ENCODE measurements at places on chromosomes 2 and 18. TPM values are rescaled to one million over a fixed set of nuclear protein-coding genes. Genes with fewer than 3 reads are reported as not detected.
A peak's percentile ranks its signal among the peaks of the same experiment; 100 is the strongest.

GRCh38 chr18:74239567-74239966 lies 52.2 kb downstream of the CYB5A start:
- no peak for DNase-seq

DNA sequence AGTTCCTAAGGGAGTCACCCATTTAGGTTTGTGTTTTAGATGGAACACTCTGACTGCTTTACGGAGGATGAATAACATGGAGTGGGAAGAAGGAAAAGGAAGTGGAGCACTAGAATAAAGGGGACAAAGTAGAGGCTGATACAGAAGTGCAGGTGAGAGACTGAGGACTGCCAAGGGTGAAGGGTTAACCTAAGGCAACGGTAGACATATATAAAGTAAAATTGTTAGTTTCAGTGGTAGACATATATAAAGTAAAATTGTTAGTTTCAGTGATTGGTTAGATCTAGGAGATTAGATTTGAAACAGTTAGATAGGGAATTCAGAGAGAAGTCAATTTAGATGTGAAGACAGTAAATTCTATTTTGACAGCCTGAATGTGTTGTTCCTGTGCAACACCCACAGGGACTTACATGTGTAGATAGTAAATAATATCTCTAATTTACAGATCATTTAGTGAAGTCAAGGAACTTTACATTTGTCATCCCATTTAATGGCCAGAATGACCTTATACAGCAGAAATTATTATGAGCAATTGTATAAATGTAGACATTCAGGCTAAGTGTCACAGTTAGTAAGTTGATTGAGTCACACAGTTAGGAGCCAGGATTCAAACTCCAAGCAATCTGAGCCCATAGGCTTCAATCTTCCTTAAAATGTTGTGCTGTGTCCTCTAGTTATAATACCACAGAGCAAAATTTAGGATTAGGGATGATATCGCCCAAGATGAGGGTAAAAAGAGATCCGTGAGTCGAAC lies 270.8 kb upstream of the UBE2E3 start:
- DNase-seq = no peak

Gene PLGLB1
- not detected for total RNA-seq

- DNase-seq = no peak
Observed at GRCh38 chr2:21693081-21693480, 569.3 kb downstream of the TDRD15 start.

Gene ADAM23
- total RNA-seq = not detected

DNA sequence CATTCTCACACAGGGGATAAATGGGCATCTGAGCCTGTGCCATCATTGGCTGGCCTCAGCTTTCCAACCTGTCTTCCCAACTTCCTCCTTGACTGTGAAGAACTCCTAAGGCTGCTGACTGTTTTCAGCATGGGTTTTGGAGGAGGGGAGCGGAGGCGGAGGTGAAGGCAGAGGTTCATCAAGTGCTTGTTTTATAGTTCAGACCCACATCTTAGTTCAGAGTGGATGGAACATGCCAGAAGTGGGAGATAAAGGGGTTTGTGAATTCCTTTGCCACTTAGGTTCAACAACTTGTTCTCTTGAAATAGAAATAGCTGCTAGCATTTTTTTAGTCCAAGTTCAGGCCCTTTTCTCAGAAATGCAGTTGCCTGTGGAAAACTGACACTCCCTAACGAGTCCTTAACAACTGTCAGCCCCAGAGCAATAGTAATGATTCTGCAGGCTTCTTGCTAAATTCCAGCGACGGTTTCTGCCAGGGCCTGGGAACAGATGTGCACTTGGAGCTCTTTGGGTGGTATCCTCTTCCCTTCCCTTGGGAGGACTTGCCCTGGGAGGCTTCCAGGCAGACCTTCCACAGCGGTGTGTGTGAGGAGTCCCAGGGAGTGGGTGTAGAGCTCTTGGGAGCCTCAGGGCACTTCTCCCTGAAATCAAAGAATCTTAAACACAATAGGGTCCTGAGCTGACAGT lies 30.1 kb upstream of the ITGA6 start:
- DNase-seq = no peak

DNA sequence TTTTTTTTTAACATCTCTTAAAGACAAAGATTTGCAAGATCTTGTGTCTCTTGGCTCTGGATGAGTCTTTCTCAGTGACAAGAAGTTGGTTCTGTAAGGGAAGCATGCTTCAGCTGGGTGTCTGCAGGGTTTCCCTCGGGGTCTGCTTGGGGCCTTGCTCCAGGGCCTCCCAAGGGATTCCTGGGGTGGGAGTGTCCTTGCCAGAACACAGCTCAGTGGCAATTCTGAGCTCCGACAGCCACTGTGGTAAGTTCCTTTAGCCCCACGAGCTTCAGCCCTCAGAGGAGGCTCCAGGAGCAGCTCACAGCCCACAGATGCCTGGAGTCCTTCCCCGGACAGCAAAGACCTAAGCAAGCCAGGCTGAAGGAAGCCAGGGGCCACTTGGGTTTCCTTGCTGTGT lies 52.4 kb downstream of the EMX1 start:
- no peak for DNase-seq

Gene UGT1A3
- total RNA-seq = 1.2 TPM

GRCh38 chr2:239318790-239319661 lies 81.8 kb downstream of the HDAC4 start:
- DNase-seq = peak; percentile 53

DNA sequence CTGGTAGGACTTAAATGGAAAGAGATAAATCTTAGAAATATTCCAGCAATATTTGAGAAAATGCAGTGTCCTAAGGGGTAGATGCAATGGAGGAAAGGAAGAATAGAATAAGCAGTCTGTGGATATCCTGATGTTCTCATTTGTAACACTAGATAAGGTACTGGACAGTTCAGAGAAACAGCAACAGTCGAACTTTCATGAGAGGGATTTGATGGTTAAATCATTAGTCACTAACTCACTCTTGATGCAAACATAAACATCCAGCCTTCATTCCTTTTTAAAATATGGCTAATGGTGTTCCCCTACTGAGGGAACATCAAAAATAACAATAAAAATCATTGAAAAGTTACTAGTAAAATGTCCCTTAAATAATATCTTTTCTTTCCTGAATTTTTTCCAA lies 211.4 kb upstream of the SLC39A10 start:
- no peak for DNase-seq

GRCh38 chr18:37545461-37546271 lies 19.9 kb downstream of the CELF4 start:
- no peak for DNase-seq

DNA sequence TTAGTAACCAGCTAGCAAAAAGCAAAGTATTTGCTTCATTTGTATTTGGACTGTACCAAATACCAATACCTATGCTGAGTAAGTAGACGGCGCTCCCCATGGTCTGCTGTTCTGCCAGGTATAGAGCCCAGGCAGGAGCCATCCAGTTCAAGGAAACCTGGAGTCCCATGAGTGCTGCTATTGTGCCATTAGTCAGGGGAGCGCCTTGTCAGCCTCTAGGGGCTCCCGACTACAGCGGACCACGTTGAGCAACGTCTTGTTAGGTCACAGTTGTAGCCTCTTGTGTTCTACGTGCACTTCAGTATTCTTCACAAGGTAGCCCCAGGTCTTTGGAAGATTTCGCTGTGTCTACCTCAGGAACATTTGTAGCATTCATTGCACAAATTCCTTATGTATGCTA lies 21.6 kb upstream of the SLC9A2 start:
- DNase-seq = no peak

Gene WDCP
- total RNA-seq = 2.7 TPM

- no peak for DNase-seq
Observed at GRCh38 chr2:179538406-179539123, 273.9 kb upstream of the SESTD1 start.

Gene SP110
- 11.9 TPM for total RNA-seq

- DNase-seq = peak; percentile 61
Observed at GRCh38 chr18:741931-742512, 29.6 kb upstream of the ENOSF1 start.

Gene SALL3
- not detected for total RNA-seq

DNA sequence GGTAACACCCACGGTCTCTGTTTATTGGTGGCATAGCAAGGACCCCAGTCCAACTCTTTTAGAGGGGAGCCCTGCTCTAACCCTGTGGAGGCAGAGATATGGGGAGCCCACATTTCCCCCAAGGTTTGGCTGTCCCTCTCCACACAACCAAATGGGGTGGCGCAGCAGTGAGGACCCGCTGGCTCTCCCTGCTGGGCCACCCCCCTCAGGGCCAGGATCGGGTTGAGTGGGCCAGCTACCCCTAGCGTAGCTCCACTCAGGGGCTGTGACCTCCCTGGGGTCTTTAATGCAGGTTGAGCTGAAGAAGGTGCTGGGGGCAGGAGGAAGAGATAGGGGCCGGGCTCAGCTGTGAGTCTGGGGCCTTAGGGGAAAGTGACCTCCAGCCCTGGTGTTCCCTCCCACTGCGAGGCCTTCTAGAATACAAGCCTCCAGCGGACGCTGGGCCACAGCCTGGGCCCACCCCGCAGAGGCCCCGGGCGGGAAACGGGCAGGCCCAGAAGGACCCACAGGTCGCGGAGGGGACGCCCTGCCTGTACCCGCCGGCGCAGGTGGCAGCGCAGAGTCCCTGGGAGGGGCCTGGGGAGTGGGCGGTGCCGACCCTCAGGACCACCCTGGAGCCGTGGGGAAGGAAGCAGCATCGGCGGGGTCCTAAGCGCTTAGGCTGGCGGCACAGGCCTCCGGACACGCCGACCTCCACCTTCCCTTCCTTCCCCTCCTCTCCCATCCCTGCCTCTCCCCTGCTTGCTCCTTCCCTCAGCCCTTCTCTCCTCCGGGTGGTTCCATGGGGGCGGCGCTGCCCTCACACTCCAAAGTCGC lies 9.6 kb downstream of the CROCC2 start:
- DNase-seq = no peak

- DNase-seq = no peak
Observed at GRCh38 chr2:120991441-120991840, 255.8 kb downstream of the GLI2 start.

Gene PRKAG3
- total RNA-seq = not detected

Gene DSC2
- total RNA-seq = 4.9 TPM

DNA sequence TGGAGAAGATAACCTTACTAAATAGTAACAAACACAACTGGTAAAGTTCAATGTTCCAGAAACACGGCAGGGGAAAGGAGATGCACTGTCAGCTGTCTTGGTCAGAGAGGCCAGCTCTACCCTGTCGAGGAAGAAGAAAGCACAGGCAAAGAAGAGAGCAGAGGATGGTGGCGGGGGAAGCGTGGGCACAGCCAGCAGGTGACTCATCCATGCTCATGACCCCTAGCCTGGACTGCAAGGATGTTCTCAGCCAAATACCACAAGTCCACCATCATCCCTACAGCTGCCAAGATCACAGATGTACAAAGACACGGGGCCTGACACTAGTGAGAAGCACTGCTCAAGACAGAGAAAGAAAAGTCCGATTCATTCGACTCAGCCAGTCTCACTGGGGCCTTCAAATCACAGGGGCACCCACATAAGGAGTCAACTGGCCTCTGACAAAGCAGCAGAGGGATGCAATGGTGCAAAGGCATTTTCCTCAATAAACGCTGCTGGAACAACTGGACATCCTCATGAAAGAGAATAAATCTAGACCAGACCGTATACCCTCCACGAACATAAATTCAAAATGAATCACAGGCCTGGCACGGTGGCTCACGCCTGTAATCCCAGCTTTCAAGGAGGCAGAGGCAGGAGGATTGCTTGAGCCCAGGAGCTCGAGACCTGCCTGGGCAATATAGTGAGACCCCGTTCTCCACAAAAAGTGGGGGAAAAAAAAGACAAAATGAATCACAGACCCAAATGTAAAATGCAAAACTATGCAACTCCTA lies 5.6 kb downstream of the DTYMK start:
- no peak for DNase-seq

Gene PSD4
- total RNA-seq = 90.1 TPM

GRCh38 chr2:177489719-177490301 lies 97.2 kb downstream of the AGPS start:
- peak; percentile 54 for DNase-seq

- DNase-seq = no peak
Observed at GRCh38 chr2:22995576-22995975, 389.4 kb upstream of the KLHL29 start.

DNA sequence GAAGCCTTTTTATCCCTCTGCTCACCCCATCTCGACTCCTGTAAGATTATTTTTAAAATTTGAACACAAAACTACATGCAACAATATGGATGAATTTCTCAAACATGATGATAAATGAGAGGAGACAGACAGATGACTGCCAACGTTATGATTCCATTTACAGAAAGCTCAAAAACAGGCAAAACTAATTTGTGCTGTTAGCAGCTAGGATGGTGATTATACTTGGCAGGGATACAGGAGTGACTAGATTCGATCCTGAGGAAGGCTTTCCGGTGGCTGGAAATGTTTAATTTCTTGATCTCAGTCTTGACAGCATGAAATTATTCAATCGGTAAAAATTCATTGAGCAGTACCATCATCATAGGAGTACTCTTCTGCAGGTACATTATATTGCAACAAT lies 163.4 kb upstream of the SH3BP4 start:
- no peak for DNase-seq

GRCh38 chr18:62659698-62660097 lies 55.6 kb upstream of the PHLPP1 start:
- DNase-seq = no peak

- DNase-seq = no peak
Observed at GRCh38 chr2:220029013-220029412, 401.6 kb downstream of the SLC4A3 start.

Gene CYP27C1
- total RNA-seq = not detected

DNA sequence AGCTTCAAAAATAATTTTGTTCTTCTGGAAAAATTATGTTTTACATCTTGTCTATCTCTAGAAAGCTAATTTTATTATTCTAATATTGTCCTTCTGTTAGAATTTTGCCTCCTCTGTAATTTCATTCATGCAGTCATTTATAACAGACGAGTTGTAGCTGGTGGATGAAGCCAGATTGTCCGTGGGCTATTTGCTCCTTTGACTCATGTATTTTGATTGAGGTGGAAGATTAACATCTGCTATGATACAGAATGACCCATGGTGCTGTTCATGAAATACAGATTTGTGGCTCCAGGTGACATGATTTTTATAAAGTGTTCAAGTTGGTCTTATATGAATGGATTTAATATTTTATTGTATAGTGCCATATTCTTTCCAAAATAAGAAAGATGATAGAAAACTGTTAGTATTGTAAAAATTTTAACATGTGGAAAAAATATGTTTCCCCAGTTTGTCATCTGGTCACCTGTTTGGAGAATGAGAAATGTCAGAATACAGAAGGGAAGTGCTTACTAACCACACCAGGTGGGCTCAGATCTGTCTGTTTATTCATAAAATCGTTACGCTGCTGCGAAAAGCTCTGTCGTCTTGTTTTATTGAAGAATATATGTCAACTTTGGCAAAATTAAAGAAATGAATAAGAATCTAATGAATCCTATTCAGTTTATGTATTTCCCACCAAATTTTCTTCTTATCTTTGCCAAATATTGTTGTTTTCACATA lies 20.4 kb upstream of the L3MBTL4 start:
- DNase-seq = no peak

Gene LYPD6
- total RNA-seq = 1.2 TPM
